ENCODE measurements at places on chromosomes 7 and 10. TPM values are rescaled to one million over a fixed set of nuclear protein-coding genes. Genes with fewer than 3 reads are reported as not detected.

The HKDC1 gene
- total RNA-seq, result 0.35 TPM

The CDH23 gene
- 0.08 TPM for total RNA-seq

The PAPOLB gene
- not detected for total RNA-seq

The ZNHIT1 gene
- 115 TPM for total RNA-seq

The CNNM1 gene
- under 0.01 TPM for total RNA-seq

The SMC3 gene
- total RNA-seq, result 10.9 TPM

The CYP26C1 gene
- 0.23 TPM for total RNA-seq

The CPVL gene
- total RNA-seq, result 1.9 TPM

The RNF133 gene
- 0.23 TPM for total RNA-seq

The ACTL6B gene
- total RNA-seq, result not detected

The CFTR gene
- not detected for total RNA-seq

The CCDC172 gene
- total RNA-seq, result not detected

The LGI1 gene
- total RNA-seq, result not detected

The CDNF gene
- total RNA-seq, result 0.35 TPM

The LRRC18 gene
- total RNA-seq, result not detected

The NPC1L1 gene
- not detected for total RNA-seq

The TSPAN33 gene
- total RNA-seq, result 0.12 TPM

The MGAM2 gene
- total RNA-seq, result not detected

The TMEM225B gene
- 1.2 TPM for total RNA-seq

The BTBD16 gene
- total RNA-seq, result not detected

The PANK1 gene
- 2.6 TPM for total RNA-seq

The LHFPL3 gene
- not detected for total RNA-seq

The LLCFC1 gene
- not detected for total RNA-seq

The FAM13C gene
- total RNA-seq, result 1.6 TPM

The CLDN3 gene
- total RNA-seq, result not detected

The SPDYE9 gene
- not detected for total RNA-seq

The ARL3 gene
- 6.2 TPM for total RNA-seq

The POLD2 gene
- total RNA-seq, result 80.7 TPM

The SLK gene
- total RNA-seq, result 20.7 TPM

The PKD2L1 gene
- total RNA-seq, result not detected

The TRIM50 gene
- not detected for total RNA-seq

The STK32C gene
- 25.0 TPM for total RNA-seq
